NCI-H1930 (cell line): ENCODE measurements at places on chromosomes 7 and 10.

GRCh38 chr7:85160223-85160622 is 26.6 kb downstream of the SEMA3D start:
- DNase-seq: no peak

DNA sequence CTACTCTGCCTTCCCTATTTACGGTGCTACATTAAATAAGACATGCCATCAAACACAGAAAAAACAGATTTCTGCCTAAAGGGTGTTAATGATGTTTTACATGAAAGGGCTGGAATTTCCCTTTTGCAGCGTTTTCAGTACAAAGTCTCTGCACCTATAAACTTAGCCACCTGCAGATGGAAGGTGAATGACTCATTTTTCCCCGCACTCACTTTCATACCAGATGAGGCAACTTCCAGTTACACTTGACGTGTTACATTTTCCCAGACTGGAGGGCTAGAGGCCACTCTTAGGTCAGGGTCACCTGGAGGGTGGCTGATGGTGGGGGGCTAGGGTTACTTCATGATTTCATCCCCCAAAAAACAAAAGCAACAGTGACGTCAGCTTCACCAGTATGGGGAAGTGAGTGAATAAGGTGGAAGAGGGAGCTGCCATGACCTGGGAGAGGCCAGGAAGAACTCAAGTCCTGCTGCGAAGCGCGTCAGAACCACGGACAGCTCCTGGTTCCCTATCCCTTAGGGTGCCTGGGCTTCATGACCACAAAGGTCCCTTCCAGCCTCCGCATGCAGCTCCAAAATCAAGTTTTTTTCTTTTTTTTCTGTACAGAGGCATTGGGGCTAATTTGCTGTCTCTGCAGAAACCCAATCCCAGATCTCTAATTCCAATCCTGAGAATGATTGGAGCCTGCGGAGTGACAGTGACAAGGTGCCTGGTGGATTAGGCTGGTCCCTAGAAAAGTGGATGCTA is 94.0 kb downstream of the ADARB2 start:
- no peak for DNase-seq

- DNase-seq: no peak
These were observed 151.9 kb upstream of the ITGB1 start for GRCh38 chr10:33109788-33110469.

- no peak for DNase-seq
These were observed 151.1 kb downstream of the TMEM26 start for GRCh38 chr10:61302124-61302523.

DNA sequence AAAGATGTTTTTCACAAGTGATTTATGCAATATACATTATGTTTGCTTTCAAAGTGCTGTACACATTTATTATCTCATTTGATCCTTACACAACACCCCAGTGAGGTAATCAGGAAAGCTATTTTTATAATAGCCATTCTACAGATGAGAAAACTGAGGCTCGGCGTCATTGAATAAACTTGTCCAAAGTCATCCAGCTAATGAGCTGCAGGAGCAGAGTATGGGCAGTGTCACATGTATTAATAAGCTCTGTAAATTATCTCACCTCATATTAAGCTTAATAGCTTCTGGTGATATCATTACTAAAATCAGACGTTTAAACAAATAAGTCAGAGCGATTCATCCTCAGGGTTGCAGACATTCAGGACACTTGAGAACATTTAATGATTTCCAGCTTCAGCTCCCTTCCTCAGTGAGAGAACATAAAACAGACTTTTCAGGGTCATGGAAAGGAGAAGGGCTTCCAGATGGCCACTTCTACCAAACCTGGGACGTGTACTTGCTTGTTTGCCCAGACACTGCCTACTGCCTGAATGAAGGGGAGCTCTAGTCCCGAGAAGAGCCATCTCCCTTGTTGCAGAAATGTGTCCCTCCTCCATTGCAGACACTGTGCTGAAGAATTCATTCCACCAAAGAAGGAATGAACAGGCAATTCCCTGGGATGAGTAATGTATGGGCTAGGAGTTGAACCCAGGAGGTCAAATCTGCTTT is 20.5 kb upstream of the FZD1 start:
- DNase-seq: no peak

GRCh38 chr10:103803941-103804340 is 51.4 kb downstream of the SH3PXD2A start:
- DNase-seq: no peak
